ENCODE measurements at places on chromosomes 4 and X.

DNA sequence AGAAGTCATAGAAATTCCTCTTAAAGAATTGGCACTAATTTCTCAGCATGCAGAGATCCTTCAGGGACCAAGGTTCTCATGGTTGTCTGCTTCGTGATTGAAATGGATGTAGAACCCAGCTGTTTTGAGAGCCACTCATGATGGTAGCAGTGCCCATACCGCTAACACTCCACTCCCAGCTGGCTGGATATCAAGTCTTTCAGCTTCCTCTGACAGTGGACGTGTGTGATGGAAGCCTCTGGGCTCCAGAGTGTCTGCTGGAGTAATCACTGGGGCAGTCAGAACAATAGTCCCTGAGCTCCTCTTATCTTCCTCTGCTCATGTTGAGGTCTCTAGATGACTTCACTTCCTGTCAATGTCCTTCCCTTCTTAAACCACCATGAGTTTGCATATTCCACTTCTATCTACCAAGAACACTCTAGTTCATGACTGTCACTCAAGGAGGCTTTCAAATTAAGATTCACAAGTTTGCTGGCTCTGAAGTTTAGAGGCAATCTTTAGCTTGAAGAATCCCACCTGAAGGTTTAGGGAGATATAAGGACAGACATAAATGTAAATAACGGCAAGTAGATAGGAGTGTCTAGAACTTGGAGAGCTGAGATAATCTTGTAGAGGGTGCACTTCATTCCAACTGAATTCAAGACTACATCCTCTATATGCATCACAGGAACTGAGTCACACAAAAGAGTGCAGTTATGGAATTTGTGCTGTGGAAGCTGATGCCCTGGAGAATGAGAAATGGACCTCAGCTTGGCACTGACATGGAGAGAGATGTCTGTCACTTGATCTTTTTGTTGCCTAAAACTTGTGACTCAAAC lies 64.5 kb upstream of the WDR1 start:
- no peak for DNase-seq

GRCh38 chrX:16977771-16978170 lies 31.3 kb downstream of the REPS2 start:
- no peak for DNase-seq

- no peak for DNase-seq
These were observed 45.6 kb downstream of the ATRX start for GRCh38 chrX:77740376-77740905.

GRCh38 chrX:30831082-30831481 lies 58.0 kb downstream of the TAB3 start:
- no peak for DNase-seq

- DNase-seq = no peak
These were observed 103.2 kb downstream of the ENPP6 start for GRCh38 chr4:184114431-184114830.

- no peak for DNase-seq
These were observed 35.9 kb downstream of the HPGDS start for GRCh38 chr4:94306713-94307112.

DNA sequence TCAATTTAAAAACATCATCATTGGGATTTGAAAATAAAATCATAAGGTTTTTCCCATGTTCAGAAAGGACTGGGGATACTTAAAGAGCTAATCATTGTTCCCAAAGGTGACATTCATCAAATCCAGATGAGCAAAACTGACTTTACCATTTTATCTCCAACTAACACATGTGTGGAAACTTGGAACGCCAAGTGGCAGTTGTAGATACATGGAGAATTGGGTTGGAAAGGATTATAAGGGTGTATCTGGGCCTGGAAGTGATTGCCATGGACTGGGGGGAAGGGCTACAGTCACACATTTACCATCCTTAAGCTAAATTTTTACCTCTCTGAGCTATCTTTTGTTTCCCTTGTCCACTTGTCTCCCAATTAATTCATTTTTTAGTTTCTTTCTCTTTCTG lies 203.4 kb downstream of the SLC39A8 start:
- DNase-seq = no peak

GRCh38 chr4:86500527-86500926 lies 93.6 kb upstream of the PTPN13 start:
- DNase-seq = no peak

- DNase-seq = no peak
These were observed 487.4 kb downstream of the INPP4B start for GRCh38 chr4:142358656-142359055.

DNA sequence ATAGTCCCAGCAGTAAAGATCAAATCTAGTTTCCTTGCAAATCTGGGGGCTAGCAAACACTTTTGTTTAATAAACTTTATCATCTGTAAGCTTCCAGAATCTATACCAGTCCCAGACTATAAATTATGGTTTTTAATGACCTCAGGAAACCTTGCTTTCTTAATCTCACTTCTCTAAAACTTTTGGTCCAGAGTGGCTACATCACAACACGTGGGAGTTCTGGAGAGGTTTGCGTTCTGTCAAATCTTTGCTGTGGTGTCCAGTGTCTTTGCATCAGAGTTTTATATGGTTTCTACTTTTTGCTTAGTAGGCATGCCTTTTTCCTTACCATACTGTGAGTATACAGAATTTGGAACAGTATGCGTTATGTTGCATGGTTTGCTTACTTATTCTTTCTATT lies 193.9 kb downstream of the ANK2 start:
- no peak for DNase-seq

- DNase-seq = no peak
These were observed 415.1 kb downstream of the AFF2 start for GRCh38 chrX:148915474-148915873.

GRCh38 chr4:142021761-142022160 lies 385.4 kb downstream of the IL15 start:
- DNase-seq = no peak

DNA sequence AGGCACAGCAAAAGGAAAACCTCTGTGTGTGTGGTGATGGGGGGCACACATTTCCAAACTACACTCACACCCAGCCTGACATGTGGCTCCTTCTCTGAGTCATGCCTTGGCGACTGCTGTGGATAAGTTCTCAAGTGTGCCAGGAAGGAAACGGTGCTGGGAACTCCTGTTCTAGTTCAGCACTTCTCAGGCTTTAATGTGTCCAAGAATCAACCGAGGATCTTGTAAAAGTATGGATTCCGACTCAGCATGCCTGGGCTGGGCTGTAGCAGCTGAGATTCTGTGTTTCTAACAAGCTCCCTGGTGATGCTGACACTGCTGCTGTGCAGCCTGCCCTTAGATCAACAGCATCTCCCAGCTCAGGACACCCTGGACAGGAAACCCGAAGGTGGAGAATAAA lies 20.2 kb downstream of the CLNK start:
- DNase-seq = no peak

DNA sequence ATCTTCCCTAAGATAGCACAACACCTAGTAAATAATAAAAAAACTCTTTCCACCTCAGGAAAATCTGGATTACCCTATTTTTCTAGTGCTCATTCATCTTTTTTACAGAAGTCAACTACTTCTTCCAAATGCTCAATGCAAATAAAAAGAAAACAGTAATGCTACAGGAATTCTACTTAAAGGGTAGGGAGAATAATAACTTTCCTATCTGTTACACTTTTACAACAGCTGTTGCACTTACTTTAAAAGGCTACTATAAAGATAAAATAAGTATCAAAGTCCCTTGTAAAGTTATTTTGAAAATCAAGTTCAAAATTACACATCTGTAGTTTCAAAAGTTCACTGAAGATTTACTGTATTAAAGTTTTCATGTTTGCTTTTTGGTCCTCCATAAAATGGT lies 37.6 kb downstream of the THOC2 start:
- DNase-seq = no peak

GRCh38 chrX:40617566-40617965 lies 5.7 kb upstream of the MPC1L start:
- no peak for DNase-seq

DNA sequence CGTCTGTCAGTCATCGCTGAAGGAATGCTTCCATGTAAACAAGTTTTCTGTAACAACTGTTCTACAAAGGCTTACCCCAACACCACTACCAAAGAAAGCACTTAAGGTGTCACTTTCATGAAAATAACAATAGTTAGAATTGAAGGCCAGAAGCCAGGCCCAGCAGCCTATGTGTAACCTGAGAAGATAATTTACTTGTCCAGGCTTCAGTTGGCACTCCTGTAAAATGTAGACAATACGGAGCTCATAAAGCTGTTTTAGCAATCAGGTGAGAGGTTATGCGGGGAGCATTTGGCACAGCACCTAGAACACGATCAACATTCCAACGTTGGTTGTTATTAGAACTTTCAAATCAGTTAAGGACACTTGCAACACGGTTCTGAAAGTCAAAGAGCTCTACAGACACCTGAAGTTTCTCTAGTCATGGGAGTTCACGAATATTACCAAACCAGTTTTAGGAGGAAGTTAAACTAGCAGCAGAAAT lies 15.7 kb downstream of the ADGRA3 start:
- no peak for DNase-seq

GRCh38 chrX:132181364-132181763 lies 37.9 kb downstream of the RAP2C start:
- no peak for DNase-seq

DNA sequence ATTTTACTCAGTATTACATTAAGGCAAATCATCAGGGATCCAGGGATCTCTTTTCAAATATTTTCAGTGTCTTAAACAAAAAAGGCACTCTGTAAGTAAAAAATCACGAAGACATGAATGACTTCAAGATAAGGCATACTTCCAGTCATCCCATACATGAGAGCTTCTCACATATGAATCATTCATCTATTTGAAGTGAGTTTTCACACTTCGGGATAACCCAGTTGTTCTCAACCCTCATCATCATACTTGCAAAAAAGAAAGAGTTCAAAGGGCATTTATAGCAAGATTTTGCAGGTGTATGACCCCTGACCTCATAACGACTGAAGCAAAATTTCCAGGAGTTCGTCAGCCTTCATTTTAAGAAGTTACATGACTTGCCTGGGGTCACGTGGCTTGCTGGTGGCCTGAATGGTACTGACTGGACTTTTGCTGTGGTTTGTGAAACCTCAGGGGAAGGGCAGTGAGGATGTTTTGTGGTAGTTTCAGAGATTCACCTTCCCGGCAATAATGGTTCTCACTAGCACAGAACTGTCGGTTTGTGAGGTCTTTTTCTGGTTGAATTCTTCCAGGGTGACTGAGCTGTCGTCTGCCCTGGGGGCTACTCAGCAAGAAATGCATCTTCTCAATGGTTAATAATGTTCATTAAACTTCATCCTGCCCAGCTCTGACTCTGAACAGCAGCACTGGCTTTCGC lies 115.8 kb upstream of the SHISA3 start:
- DNase-seq = no peak

- peak; percentile 23 for DNase-seq
These were observed at the start of gene TRIM61 for GRCh38 chr4:164977243-164978164. TSS of gene TRIM61 (minus strand) at chr4:164977657. CDS start at chr4:164970002, 7,655 bp downstream.

GRCh38 chr4:28010577-28011240 lies 1150.1 kb downstream of the STIM2 start:
- no peak for DNase-seq

GRCh38 chr4:10095296-10095991 lies 21.2 kb downstream of the WDR1 start:
- DNase-seq = no peak

DNA sequence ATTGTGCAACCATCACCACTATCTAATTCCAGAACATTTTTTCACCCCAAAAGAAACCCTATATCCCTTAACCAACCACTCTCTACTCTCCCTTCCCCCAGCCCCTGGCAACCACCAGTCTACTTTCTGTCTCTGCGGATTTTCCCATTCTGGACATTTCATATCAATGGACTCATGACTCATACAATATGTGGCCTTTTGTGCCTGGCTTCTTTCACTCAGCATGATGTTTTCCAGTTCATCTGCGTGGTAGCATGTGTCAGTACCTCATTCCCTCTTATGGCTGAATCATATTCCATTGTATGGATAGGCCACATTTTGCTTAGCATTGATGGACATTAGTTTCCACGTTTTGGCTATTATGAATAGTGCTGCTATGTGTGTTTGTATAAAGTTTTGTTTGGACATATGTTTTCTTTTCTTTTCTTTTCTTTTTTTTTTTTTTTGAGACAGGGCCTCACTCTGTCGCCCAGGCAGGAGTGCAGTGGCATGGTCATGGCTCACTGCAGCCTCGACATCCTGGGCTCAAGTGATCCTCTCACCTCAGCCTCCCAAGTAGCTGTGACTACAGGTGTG lies 335.4 kb downstream of the BCOR start:
- no peak for DNase-seq

Measured in activated CD8-positive, alpha-beta memory T cell treated with anti-CD3 and anti-CD28 coated beads for 1 hour (primary cell).